Activated naive CD4-positive, alpha-beta T cell treated with anti-CD3 and anti-CD28 coated beads, Interleukin-2, amount 10 ng/mL, durations not matched to agents 5 hours and 36 hours (primary cell): ENCODE measurements at places on chromosomes 13 and 19. TPM values are rescaled to one million over a fixed set of nuclear protein-coding genes. Genes with fewer than 3 reads are reported as not detected.

GRIN2D gene
- 0.08 TPM for total RNA-seq

ARHGEF1 gene
- total RNA-seq: 829 TPM

GRWD1 gene
- 28.4 TPM for total RNA-seq

CEACAM16 gene
- total RNA-seq: not detected

TFPT gene
- 42.4 TPM for total RNA-seq

SULT2A1 gene
- total RNA-seq: not detected

NLRP5 gene
- not detected for total RNA-seq

HIPK4 gene
- total RNA-seq: not detected

GSX1 gene
- total RNA-seq: not detected

PTPRH gene
- not detected for total RNA-seq

SIGLEC8 gene
- not detected for total RNA-seq

CLEC11A gene
- total RNA-seq: 0.98 TPM

PRR20E gene
- total RNA-seq: not detected

TMEM221 gene
- not detected for total RNA-seq

CNN1 gene
- not detected for total RNA-seq

NDFIP2 gene
- total RNA-seq: 20.3 TPM

UBE2L5 gene
- not detected for total RNA-seq

CCL25 gene
- 4.5 TPM for total RNA-seq

PTGER1 gene
- total RNA-seq: 0.53 TPM

RXFP2 gene
- not detected for total RNA-seq

CYP2A6 gene
- not detected for total RNA-seq
